T-helper 1 cell (primary cell): ENCODE measurements at places on chromosomes 6 and 20.

- DNase-seq = no peak
These were observed 5.2 kb upstream of the PLCB1 start for GRCh38 chr20:8126841-8127378.

DNA sequence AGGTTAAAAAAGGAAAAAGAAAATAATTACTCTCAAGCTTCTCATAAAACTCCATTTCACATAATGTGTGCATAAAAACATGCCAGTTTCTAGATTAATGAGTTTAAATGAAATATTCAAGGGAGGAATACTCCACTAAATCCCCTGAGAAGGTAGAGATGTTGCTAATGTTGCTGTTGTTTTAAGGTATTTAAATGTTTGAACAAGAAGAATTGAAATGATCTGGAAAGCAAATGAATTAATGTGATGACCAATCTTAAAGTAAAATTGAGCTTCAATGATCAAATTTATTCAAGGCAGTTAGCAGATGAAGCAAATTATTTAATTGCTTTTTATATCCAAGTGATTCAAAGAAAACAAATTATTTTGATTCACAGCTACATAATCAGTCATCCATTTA lies 804.4 kb downstream of the EYS start:
- DNase-seq = no peak

GRCh38 chr20:45828589-45828988 lies 1.5 kb upstream of the TNNC2 start:
- no peak for DNase-seq

- DNase-seq = no peak
These were observed 26.5 kb upstream of the SYNDIG1 start for GRCh38 chr20:24442909-24443308.

DNA sequence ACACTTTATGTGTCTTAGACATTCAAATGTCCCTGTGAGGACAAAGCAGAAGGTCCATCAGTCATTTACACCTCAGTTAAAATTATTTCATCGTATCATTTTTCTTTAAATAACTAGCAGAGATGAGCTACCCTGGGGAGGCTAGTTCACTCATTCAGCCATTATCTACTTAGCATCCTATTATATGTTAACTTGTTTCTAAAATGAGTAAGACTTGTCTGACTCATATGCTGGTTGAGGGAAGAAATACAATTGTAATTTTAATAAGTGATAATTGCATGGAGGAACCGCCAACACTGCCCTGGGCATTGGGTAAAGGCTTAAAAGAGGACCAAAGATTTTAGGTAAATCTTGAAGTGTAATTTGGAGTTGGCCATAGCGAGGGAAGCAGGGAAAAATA lies 12.4 kb upstream of the PTPRK start:
- no peak for DNase-seq

GRCh38 chr6:13572951-13573654 lies 1.3 kb upstream of the SIRT5 start:
- no peak for DNase-seq

DNA sequence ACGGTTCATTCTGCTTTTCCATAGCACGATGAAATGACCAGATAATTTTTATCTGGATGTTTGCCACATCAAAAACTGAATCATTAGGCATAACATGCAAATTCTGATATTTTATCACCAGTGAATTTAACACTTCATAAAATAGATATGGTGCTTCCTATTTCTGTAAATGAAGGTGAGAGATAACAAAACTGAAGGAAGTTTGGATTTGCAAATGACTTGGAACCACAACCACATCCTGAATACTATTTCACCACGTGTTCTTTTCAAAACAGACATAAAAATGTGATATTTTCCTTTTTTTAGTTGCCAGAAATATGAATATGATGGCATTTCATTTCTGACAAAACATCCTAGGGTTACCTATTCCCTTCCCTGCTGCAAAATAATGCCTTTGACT lies 146.1 kb downstream of the EDN1 start:
- no peak for DNase-seq

DNA sequence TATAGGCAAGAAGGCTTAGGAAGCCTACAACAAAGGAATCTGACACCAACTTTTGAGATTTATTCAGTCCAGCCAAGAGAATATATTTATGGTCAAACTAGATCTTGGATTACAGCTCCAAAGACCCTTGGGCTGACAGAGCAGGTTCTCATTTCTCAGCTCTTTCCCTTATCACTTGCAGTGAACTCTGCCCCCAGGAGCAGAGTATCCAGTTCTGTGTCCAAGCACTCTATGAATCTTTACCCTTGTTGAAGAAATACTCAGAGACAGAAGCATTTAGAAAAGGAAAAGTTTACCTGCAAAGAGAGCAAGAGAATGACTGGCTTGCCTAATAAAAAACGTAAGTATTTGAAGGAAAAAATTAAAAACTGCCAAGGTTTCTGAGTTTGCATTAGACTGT lies 190.5 kb downstream of the SLC16A10 start:
- no peak for DNase-seq

DNA sequence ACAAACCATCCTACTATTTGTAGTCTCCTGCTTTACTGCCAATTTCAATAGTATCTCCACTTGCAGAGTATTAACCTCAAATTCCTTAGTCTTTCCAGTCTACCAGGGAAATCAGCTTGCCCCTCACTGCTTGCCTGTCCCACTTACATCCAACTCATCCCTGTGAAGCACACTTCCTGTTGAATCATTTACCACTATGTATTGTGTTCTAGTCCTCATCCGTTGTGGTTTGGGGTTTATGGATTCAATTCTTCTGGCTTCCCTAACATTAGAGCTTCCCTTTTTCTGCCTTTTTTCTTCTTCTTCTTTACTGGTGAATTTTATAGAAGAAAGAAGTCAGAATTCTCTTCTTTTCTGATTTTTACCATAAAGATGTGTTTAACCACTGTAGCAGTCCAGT lies 5.1 kb upstream of the TXLNB start:
- no peak for DNase-seq

- DNase-seq = no peak
These were observed 1286.4 kb downstream of the GRIK2 start for GRCh38 chr6:102679865-102680264.

- no peak for DNase-seq
These were observed 38.3 kb downstream of the SNX3 start for GRCh38 chr6:108222504-108222903.

- DNase-seq = no peak
These were observed 108.4 kb upstream of the SIM1 start for GRCh38 chr6:100573166-100573565.

DNA sequence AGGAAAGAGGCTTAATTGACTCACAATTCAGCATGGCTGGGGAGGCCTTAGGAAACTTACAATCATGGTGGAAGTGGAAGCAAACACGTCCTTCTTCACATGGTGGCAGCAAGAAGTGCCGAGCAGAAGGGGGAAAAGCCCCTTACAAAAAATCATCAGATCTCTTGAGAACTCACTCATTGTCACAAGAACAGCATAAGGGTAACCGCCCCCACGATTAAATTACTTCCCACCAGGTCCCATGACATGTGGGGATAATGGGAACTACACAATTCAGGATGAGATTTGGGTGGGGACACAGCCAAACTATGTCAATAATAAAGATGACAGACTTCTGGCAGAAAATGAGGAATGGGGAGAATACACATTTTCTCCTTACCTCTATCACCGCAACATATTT lies 20.5 kb upstream of the OCSTAMP start:
- no peak for DNase-seq

DNA sequence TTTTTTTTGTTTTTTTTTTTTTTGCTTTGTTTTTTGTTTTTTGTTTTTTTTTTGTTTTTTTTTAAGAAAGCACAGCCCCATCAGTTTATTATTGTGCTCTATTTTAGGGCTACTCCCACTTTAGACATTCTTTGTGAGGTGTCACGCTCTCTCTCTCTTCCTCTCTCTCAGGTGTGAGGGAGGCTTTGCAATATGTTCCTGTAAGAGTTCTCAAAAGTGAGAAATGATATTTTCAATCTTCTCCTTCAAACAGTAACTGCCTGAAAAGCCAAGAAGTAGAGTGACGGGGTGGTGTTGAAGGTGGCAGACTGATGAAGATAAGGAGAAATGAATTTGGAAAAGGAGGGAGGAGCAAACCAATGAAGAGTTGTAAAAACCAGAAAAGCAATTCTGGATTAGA lies 28.3 kb upstream of the HDAC2 start:
- no peak for DNase-seq

GRCh38 chr6:127192911-127193541 lies 73.6 kb upstream of the RNF146 start:
- DNase-seq = no peak

- no peak for DNase-seq
These were observed 189.9 kb downstream of the CENPW start for GRCh38 chr6:126529637-126530362.

DNA sequence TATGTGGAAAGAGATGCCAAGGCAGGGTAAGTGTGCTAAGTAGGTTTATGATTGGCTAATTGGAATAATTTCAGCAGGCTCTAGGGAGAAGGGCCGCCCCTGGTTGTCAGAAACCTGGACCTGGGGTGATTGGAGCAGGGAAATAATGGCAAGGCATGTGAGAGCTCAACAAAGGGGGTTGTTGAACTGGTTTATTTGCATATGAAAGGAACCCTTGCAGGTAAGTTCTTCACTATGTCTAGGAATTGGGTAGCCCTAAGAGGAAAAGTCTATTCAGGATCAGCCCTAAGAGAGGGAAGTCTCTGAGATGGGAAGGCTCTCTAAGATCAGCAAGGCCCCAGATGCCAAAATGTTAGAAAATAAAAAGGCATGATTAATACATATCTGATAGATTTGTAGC lies 175.4 kb upstream of the PRND start:
- no peak for DNase-seq

GRCh38 chr6:147881432-147881831 lies 372.9 kb downstream of the SAMD5 start:
- no peak for DNase-seq

GRCh38 chr6:84583784-84584183 lies 180.6 kb downstream of the TBX18 start:
- no peak for DNase-seq

DNA sequence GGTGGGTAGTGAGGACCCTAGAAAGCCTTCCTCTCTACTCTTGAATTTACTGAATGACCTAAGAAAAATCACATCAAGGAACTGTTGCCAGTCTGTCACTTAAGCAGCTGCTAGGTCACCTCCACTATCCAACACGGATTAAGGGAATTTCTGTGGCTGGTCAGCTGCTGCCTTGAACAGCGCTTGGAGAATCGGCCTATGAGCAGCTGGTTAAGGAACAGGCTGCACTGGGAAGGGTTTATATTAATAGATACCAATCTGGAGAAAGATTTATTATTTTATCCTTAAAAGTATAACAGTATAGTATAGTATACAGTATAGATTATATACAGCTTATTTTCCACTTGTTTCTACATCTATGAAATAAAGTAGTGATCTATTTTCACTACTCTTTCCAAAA lies 6.5 kb downstream of the PTPRK start:
- DNase-seq = no peak

GRCh38 chr6:106253172-106253571 lies 72.4 kb downstream of the ATG5 start:
- DNase-seq = no peak

DNA sequence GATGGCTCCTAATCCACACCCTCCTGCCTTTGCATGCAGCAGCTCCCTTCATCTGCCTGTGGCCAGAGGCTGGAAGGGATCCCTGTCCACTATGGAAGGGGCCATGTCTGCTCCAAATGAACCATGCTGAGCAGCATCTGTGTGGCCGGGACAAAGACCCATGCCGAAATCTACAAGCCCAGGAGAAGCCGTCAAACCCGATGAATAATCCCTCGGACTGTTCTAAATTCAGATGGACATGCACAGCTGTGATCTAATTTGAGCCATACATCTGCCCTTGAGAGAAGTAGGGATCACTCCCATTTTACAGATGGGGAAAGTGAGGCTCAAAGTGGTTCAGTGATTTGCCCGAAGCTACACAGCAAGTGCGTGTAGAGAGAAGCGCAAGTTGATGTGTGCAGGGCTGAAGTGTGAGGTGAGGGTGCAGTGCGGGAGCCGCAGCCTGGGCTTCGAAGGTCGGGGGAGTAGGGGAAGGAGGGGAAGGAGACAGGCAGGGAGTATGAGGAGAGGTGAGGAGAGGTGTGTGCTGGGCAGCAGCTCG lies 22.6 kb upstream of the CDH22 start:
- no peak for DNase-seq

DNA sequence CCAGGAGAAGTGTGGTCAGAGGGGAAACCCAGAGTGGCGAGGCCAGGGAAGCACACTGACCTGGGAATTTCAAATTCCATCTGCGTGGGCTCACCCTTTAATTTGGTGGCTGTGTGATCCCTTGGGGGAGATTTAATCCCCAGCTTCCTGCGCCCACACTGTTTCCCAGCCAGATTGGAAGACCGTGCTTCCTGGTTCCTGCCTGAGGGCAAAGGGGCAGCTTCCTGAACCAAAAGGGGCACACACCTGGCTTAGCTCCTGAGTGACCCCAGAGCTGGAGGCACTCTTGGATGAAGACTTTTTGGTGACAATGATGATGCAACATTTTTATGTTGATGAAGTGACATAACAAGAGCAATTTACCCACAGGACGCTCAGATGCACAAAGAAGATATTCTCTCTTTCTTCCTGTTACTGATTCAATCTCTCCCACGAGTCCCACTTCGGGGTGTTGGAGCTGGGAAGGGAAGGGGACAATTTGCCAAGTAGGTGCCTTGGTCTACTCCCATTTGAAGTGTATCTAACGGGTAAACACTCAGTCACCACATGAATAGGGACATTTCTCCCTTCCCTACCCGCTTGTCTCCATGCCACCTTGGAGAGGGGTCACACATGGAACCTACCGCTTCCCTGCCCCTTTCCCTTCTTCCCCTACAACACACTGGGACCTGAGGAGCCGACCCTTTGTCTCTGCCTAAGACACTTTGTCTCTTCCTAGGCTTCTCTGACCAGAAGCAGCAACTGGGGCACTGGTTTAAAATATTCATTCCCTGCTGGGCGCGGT lies 28.6 kb upstream of the CDKN1A start:
- DNase-seq = no peak

GRCh38 chr6:101399616-101400162 lies 6.2 kb downstream of the GRIK2 start:
- no peak for DNase-seq

DNA sequence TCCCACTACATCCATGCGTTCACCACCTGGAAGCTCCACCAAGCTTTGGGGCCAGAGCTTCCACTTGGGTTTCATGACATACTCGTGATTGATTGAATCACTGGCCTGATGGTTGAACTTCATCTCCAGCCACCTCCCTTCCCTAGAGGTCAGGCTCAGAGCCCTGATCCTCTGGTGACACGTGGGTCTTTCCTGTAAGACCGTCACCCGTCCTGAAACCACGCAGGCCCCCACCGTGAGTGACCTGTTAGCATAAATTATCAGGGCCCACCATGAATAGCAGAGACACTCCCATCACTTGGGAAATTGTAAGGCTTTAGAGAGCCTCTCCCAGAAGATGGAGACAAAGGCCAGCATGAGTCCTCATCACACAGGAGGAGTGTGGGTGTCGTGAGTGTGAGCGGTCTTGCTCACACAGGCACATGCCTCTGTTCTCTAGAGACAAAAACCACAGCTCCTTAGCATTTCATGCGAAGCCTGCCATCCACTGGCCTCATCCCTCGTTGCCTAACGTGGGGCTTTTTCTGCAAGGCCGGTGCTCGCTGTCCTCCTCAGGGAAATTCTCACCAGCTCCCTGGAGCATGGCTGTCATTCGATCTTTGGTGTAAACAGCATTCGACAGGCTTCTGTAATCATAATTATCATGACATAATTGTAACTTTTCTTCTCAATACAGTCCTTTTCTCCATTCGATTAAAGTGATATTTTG lies 65.1 kb upstream of the DUSP22 start:
- no peak for DNase-seq
